Activated naive CD8-positive, alpha-beta T cell treated with anti-CD3 and anti-CD28 coated beads, Interleukin-2, amount 50 U/mL, for 16 hours (primary cell): ENCODE measurements at places on chromosomes 13 and 19.

DNA sequence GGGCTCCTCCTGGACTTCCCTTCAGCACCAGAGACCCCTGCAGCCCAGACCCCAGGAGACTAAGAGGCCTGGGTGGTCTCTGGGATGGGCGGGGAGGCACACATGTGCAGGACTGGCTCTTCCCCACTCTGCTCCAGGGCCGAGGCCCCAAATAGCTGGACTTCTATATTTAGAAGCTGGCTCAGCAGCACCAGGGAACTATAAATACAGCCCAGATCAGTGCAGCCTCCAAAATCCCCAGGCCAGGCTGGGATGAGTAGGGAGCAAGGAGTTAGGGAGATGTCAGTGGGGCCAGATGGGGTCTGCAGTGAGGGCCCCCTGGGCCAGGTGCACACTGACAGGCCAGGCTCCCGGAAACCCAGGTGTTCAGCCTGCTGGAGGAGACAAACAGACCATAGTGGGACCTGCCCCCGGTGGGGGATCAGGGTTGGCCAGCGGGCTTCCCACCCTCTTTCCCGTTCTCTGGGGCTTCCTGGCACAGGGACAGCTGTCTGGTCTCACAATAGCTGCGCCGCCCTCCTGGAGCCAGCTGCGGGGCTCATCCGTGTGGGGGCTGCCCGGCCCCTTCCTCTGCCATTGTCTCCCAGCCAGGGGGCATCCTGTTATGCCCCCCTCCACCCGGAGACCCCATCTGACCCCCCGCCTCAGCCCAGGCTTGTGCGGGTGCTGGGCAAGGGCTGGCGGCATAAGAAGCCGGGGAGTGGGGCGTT, 5.5 kb upstream of the ADGRE5 start:
- no peak for DNase-seq

GRCh38 chr13:30906411-30907051, 460 bp downstream of the MEDAG start:
- DNase-seq, result no peak

- DNase-seq, result no peak
Measured at GRCh38 chr19:2278459-2279158, 3.4 kb downstream of the PEAK3 start.

GRCh38 chr13:100751826-100752225, 77.2 kb upstream of the TMTC4 start:
- DNase-seq, result no peak

DNA sequence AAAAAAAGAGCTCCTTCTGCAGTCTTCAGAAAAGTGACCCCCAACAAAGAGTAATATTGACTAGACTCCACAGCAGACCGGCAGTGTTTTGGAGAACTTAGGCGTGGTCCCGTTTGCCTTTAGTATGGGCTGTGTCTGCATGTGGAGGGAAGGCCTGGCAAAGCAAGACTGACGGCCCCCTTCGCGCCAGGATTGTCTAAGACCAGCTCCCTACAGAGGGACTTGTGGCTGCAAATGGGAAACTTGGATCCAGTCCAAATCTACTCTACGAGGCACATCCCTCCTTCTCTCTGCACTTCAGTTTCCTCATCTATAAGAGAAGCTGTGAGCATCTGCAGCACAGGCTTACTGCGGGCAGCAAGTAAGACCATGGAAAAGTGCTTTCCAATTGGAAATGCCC, 350.0 kb downstream of the ZNF536 start:
- DNase-seq, result no peak

- peak; percentile 95 for DNase-seq
Measured at GRCh38 chr19:13794757-13795589, at the start of gene ZSWIM4. TSS of gene ZSWIM4 (plus strand) at chr19:13795443. CDS start at chr19:13795649, 206 bp downstream.
